ENCODE measurements at places on chromosomes 7 and 10. TPM values are rescaled to one million over a fixed set of nuclear protein-coding genes. Genes with fewer than 3 reads are reported as not detected.

The PKD2L1 gene
- not detected for total RNA-seq

The PLAU gene
- 115 TPM for total RNA-seq

The SNX10 gene
- total RNA-seq, result not detected

The AGAP5 gene
- total RNA-seq, result 1.8 TPM

The LIPF gene
- total RNA-seq, result not detected

The PPP1R17 gene
- not detected for total RNA-seq

The LOXL4 gene
- 20.8 TPM for total RNA-seq

The UPK3B gene
- total RNA-seq, result not detected

The RABGEF1 gene
- 62.8 TPM for total RNA-seq

Data from IMR-90 (cell line).